Endothelial cell of umbilical vein (primary cell): ENCODE measurements at places on chromosomes 4 and X. TPM values are rescaled to one million over a fixed set of nuclear protein-coding genes. Genes with fewer than 3 reads are reported as not detected.

Gene DDX53
- total RNA-seq: not detected in 2 replicates

Gene MAGEA2B
- not detected in 2 replicates for total RNA-seq

Gene TLR7
- not detected in 2 replicates for total RNA-seq

Gene TET2
- 17.5 and 19.8 TPM in 2 replicates for total RNA-seq

Gene TEX13A
- not detected in 2 replicates for total RNA-seq

Gene TEX13C
- not detected in 2 replicates for total RNA-seq
